ENCODE measurements at places on chromosomes 7 and 10.

DNA sequence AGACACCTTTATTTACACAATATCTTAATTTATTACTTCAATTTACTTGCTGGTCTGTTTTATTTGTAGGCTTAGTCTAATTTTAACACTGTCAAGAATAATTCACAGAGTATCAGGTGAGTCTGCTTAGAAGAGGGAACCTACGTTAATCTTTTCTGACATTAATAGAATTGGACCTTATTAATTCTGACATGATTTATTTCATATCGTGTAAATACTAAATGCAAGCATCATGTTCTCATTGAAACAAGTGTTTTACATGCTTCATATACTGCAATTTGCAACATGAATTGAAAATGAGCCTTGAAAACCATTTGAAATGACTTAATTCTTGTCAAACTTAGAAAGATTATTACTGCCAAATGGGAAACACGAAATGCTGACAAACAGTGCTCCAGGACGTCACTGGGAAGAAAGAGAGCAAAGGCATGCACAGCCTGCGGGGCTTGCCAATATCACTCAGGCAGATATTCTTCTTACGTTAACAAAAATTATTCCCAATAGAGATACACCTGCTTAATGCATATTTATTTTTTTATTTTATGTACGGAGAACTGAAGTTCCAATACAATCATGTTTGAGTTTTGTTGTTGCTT is 282.0 kb upstream of the AKR1E2 start:
- DNase-seq: no peak

DNA sequence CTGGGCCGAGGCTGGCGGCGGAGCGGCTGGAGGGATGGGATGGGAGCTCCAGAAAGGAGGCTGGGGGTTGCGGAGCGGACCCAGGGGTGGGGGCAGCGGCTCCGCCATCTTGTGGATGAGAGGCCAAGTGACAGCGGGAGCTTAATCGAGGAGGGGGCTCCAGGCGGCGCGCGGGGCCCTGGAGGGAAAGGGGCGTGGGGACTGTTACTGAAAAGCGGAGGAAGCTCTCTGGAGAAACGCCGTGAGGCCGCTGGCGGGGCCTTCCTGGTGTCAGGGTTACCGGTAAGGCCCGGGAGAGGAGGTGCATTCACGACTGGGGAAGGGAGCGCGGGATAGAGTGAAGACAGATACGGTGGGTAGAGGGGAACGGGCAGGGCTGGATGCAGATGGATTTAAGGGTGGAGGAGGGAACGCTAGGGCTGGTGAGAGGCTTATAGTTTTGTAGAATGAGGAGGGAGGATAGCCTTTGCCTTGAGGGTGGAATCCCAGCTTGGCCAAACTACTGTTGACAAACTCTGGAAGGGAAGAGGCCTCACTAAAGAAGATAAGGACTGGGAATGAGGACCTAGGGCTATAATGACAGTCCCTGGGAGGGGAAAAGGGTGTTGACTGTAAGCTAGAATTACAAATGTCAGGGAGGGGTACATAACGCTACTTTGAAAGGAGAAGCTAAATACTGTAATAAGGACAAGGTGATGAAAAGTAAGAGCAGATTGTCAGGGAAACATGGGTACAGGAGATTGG is 535 bp downstream of the BTRC start:
- no peak for DNase-seq

GRCh38 chr10:6678211-6678803 is 98.2 kb upstream of the PRKCQ start:
- no peak for DNase-seq

GRCh38 chr10:73855413-73855812 is 18.9 kb downstream of the CAMK2G start:
- no peak for DNase-seq

DNA sequence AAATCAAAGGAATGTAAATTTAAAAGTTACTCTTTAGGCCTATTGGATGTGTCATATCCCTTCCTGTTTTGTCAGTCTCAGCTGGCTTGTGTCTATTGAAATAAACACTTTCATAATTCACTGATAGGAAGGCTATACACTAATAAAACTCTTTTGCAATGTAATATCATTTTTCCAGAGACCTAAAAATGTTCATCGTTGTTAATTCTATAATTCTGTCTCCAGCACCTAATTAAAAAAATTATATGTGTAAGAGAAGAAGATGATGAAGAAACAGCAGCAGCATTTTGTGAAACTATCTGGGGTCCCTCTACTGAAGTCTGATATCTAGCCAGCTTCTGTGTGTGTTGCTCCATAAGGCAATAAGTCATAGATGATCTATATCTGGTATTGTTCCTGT is 602.7 kb downstream of the ETV1 start:
- no peak for DNase-seq

DNA sequence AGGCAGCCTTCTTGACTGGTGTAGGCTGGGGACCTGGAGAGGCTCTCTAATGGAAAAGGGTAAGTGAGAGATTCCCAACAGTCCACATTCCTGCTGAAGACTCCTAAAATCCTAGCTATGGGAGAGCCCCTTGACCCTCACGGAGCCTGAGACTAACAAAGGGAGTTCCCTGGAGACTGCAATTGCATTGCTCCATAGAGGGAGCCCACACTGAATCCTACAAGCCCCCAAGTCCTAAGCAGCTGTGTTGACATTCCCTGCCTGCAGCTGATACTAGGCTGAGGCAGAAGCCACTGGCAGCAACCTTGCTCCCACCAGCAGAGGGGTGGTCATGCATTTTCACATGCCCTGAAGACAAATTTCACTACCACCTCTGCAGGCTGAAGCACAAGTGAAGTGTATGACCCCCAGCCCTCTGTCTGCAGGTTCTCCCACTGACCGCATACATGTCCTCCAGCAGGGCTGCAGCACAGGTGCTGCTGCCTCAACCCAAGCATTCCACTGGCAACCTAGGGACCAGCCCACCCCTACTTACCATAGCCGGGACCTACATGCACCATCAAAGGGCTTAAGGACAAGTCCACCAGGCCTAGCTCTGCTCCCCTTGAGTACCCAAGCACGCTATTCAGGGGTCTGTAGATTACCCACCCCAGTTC is 130.3 kb upstream of the SLC13A1 start:
- DNase-seq: no peak

GRCh38 chr10:94213001-94213530 is 149.7 kb downstream of the NOC3L start:
- no peak for DNase-seq

DNA sequence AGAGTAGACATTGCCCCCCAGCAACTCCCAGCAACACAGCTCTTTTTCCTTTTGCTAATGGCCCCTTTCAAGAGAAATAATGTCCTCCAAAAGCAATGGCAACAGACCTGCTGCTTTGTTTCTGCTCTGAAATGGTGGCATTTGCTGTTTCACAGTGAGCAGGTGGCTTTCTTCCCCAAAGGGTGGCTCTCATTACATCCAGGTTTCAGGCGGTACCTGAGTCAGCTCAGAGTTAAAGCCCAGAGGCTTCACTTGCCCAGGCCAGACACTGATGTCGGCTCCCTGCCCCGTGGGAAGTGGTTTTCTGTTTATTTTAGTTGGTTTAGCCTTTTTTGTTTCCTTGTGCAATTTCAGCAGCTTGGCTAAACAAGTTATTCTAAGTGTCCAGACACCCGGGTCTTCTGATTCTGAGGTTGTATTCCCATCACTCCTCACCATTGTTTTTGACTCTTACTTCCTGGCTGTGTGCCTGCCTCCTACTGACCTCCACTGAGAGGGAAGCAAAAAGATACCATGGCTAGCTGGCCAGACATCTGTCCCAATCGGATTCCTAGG is 7.8 kb upstream of the ATOH7 start:
- no peak for DNase-seq

- DNase-seq: no peak
These were observed 592.5 kb downstream of the ARL4A start for GRCh38 chr7:13279854-13280435.

DNA sequence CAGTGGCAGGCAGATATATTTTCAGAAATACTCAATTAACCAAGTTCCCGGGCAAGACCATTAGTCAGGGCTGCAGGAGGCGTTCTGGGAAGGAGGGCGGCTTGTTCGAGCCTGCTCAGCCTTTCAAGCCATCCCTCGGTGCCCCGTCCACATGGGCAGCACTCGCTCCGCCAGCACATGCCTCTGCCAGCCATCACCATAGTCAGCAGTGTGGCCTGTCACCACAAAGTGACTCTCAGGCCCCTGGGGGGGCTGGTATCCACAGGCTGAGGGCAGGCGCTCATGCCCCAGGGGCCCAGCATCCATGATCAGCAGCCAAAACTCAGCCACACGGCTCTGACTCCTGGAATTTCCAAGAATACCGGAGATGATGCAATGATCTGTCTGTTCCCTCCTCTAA is 81.9 kb downstream of the CHST15 start:
- DNase-seq: no peak

DNA sequence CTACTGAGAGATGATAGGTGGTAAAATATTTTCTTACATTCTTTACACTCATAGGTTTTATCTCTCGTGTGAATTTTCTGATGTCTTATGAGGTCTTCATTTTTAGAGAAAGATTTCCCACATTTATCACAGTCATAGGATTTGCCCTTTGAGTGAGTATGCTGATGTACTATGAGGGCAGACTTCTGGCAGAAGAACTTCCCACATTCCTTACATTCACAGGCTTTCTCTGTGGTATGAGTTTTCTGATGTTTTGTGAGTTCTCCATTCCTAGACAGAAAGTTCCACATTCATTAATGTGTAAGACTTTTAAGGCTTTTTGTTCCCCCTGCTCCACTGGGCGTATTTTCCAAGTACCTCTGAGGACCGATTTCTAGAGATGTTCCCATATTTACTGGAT is 23.5 kb downstream of the ZNF25 start:
- DNase-seq: no peak

- DNase-seq: no peak
These were observed 95.8 kb downstream of the PARD3 start for GRCh38 chr10:34719328-34719727.

GRCh38 chr7:104272767-104273384 is 55.5 kb upstream of the LHFPL3 start:
- no peak for DNase-seq

GRCh38 chr7:2101630-2102374 is 130.9 kb downstream of the MAD1L1 start:
- no peak for DNase-seq
